ENCODE measurements at places on chromosomes 3 and 15. TPM values are rescaled to one million over a fixed set of nuclear protein-coding genes. Genes with fewer than 3 reads are reported as not detected.

Gene TNFAIP8L3
- not detected for total RNA-seq

Gene CCRL2
- not detected for total RNA-seq

Gene AP3B2
- 3.0 TPM for total RNA-seq

Gene OCA2
- 0.19 TPM for total RNA-seq

Gene GCNT3
- not detected for total RNA-seq

Measured in A375 (cell line).